BJ (cell line): ENCODE measurements at places on chromosomes 13 and 19. TPM values are rescaled to one million over a fixed set of nuclear protein-coding genes. Genes with fewer than 3 reads are reported as not detected.

- no peak for DNase-seq
These were observed 538 bp downstream of the ZNF428 start for GRCh38 chr19:43618921-43619261.

- DNase-seq = no peak
These were observed 76.9 kb upstream of the C13orf46 start for GRCh38 chr13:114050536-114051450.

- DNase-seq = no peak
These were observed 961.2 kb upstream of the SPRY2 start for GRCh38 chr13:81302125-81302524.

DNA sequence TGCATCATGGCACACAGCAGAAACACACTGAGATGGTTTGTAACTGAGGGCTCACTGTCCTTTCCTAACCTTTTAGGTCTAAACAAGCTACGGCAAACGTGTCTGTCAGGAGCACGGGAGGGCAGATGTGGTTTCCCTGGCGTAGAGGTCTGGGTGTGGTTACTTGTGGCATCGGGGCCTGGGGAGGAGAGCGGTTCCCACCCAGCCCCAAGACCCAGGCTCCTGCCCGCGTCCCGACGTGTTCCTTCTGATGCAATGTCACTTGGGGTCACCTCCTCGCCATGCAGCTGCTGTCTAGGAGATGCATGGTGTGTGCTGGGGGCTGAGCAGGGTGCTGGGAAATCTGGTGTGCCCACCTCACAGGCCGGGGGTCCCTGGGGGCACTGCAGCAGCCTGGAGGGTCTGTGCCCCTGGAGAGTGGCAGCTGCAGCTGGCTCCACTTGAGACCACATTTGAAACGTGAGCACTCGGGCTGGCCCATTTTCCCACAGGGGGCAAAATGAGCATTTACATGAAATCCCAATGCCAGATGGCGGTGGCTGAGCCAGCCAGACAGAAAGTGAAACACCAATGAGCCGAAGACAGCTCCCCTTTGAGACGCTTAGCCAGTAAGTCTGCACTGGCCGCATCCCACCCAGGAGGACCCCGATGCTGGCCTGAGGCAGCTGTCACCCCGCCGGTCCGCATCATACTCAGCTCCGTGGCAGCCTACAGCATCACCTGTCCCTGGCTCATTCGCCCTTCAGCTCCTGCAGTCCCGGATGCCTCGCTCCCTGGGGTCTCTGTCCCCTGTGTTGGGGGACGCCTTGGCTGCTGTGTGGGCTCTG lies 22.3 kb upstream of the MYDGF start:
- no peak for DNase-seq

Gene ZNF415
- polyA plus RNA-seq = 4.6 and 6.3 TPM in 2 replicates

Gene ZNF99
- polyA plus RNA-seq = not detected in 2 replicates

- no peak for DNase-seq
These were observed 50.2 kb upstream of the TPM4 start for GRCh38 chr19:16026131-16026530.

Gene TRPM4
- 12.8 and 17.6 TPM in 2 replicates for polyA plus RNA-seq

Gene LRP3
- 11.5 and 16.1 TPM in 2 replicates for polyA plus RNA-seq

DNA sequence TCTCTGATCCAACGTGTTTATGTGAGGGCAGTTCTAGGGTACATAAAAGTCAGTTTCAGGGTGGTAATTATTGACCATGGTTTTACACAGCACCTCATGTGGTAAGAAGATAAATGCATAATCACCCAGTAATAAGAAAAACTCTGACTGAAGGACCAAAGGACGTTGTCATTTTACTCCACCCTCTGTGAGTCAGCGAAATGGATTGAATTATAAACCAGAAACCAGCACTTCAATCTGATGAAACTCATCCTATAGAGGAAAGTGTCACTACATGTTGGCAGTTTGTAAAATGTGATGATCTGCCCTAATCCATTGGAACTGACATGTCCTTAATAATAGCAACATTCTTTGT lies 406.8 kb downstream of the KLF5 start:
- DNase-seq = no peak

GRCh38 chr13:90577726-90578125 lies 769.8 kb upstream of the MIR17HG start:
- no peak for DNase-seq

DNA sequence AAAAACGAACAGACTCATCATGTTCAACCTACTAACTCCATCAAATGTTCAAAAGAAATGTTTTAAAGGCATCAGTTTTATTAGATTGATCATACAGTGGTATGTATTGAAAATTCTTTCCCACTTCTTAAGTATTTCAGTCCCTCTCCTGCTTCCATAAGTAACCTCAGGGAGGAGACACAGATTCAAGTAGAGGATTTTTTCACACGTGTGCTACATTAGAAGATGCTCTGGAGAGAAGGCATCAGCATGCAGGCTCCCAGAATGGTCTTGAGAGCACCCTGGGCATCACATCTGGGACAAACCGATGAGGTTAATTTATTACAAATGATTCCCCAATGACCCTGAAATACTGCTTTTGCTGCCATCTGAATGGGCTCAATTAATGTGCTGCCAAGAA lies 3.6 kb downstream of the GPR12 start:
- DNase-seq = no peak

DNA sequence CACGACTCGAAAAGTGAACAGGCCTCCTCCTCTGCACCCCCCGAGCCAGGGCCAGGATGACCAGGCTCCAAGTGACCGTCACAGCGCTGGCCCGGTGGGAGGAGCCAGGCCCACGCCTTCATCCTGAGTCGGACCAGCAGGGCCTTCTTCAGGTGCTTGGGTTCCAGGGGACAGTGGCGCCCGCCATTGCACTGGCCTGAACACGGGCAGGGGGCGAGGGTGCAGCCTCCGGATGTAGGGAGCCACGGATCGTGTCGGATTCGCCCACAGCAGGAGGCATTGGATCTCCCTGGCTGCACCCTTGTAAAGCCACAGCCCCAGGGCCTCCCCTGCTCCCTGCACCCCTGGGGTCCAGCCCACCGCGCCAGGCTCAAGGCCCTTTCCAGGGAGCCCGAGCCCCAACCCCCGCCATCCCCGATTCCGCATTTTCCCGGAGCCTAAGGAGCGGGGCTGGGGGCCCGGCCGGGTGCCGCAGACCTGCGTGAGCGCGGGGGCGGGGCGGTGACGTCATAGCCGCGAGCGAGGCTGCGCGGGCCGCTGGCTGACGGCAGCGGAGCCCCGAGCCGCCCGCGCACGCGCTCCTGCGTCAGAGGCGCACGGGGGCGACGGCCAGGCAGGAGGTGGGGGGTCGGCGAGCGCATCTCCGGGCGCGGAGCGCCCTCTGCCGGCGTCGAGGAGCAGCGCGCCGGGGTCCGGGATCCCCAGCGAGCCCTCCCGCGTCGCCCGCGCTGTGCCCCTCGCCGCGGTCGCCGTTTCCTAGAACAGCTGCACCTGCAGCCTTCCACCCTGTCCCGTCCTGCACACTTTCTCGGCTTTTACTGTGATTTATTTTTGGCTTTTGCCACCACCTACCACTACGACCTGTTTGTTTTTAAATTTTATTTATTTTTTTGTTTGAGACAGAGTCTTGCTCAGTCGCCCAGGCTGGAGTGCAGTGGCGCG lies 1.5 kb upstream of the ATP5F1D start:
- no peak for DNase-seq

DNA sequence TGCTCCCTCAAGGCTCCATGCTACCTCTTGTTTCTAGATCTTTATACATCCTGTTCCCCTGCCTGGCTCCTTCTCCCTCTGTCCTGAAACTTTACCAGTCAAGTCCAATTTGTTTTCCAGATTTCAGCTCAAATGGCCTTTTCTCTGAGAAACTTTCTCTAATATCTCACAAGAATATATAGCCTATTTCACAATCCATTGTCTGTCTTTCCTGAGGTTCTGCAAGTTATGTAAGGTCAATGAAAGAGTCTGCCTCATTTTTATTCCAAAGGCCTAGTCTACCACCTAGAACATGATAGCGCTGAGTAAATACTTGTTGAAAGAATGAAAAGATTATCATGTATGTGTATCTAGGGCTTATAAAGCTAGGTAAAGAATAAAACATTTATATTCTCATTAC lies 348.8 kb downstream of the SPRY2 start:
- DNase-seq = no peak

Gene FXYD1
- polyA plus RNA-seq = 3.8 and 4.0 TPM in 2 replicates

DNA sequence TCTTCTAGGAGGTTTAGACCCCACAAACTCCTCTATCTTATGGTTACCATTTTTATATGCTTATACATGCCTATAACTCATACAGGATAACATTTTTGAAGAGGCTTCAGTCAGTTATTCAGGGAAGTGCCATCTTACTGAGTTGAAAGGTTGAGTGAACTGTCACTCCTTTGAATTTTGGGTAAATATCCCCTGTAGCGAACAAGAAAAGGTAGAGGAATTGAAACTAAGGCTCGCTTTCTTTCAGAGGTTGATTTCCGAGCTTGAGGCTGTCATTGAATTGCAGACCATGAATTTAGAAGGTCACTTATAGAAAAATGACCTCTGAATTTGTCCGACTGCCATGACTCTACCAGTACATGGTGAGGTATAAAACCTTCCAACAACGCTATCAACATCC lies 35.1 kb downstream of the MICU2 start:
- no peak for DNase-seq

GRCh38 chr19:2478278-2478755 lies 2.4 kb downstream of the GADD45B start:
- no peak for DNase-seq

- DNase-seq = no peak
These were observed 19.7 kb downstream of the ZNF433 start for GRCh38 chr19:12015753-12016116.

DNA sequence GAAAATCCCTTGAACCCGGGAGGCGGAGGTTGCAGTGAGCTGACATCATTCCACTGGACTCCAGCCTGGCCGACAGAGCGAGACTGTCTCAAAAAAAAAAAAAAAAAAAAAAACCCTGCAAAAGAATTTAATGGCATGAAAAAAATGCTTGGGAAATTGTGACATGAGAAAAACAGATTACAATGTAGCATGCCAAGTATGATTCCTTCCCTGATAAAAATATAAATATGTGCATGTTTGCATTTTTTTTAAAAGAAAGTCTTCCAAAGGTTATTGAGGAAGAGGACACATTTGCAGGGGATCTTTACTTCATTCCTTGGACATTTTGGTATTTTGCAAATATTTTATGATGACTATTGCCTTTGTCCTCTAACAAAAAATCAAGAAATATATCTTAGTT lies 14.5 kb upstream of the ZBTB32 start:
- no peak for DNase-seq

Gene ZNF878
- polyA plus RNA-seq = not detected in 2 replicates

Gene COPE
- 161 and 309 TPM in 2 replicates for polyA plus RNA-seq

DNA sequence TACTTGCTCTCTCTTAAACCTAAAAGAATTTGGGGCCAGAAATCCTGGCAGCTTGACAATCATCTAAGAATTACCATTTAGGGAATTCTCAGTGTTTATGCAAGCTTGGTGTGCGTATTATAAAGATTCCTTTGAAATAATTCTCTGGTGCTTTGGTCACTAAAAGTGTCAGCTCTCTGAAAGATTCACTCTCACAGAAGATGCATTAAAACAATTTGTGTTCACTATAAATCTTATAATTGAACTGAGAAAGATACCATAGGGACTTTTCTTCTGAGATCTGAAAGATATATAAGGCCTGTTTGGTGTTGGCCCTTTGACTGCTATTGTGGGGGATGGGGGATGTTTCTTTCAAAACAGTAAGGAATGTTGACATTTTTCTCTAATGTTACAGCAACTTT lies 27.3 kb downstream of the EPSTI1 start:
- DNase-seq = no peak

DNA sequence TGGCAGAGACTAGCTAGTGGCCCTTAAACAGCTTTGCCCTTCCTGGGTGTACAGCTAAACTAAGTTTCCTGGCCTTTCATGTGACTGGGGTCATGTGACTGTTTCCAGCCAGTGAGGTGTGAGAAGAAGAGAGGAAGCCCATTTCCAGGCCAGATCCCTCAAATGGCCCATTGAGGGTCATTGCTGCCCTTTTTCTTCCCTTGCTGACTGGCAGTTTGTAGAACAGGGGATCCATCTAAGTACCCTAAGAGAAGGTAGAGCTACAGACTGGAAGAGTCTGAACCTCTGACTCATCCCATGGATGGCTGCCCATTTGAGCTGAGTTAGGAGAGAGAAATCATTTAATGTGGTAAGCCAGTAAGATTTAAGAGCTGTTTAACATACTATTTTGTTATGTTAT lies 2.8 kb downstream of the SWSAP1 start:
- peak; percentile 74 for DNase-seq

DNA sequence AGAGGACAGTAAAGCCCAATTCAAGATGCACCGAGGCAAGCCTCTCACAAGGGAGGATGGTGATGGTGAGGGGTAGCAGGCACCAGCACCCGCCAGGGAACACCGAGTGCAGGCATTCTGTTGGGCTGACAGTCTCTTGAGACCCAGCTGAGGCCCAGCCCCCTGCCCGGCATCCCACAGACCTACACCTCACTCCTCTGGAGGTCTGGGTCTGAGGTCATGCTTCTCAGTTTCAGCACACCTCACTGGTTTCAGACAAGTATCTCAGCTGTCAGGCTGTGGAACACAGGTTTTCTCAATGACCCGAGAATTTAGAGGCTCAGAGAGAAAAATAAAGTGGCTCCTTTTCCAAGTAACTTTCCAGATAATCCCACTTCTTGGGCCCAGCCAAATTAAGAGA lies 27.7 kb upstream of the EPHX3 start:
- DNase-seq = no peak

Gene IL11
- 11.9 and 16.4 TPM in 2 replicates for polyA plus RNA-seq

GRCh38 chr19:17328517-17329365 lies 5.9 kb downstream of the ANO8 start:
- no peak for DNase-seq

Gene SLITRK6
- polyA plus RNA-seq = 0.31 and 0.80 TPM in 2 replicates

DNA sequence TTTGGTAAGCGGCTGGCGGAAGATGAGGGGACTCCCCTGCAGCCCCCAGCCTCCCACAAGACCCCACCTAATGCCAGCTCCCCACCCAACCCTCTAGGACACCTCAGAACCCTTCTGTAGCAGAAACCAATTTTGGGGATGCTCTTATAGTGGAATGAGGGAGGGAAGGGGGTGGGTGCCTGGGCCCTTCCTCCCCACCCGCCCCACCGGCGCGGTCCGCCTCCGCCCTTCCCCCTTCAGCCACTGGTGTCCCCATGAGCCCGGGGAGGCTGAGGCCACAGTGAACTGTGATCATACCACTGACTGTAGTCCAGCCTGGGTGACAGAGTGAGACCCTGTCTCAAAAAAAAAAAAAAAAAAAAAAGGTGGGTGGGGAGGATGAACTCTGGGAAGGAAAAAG lies 16.2 kb downstream of the TLE6 start:
- DNase-seq = no peak

Gene IGFLR1
- 1.1 and 1.9 TPM in 2 replicates for polyA plus RNA-seq

GRCh38 chr13:99035715-99036114 lies 57.9 kb upstream of the DOCK9 start:
- no peak for DNase-seq

DNA sequence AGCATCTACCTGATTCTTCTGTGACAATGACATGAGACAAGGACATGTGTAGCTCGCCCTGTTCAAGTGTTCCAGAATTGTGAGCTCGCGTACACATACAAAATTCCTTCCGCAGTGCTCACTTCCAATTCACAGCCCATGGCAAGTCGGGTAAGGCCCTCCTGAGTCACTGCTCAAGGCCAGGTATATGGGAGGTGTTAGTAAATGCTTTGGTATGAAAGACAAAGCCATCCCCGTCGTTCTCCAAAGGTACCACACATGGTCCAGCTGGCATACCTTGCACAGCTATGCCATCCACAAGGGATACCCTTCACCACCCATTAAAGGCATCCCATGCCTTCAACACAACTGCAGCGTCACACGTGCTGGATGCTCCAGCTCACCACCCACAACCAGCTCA lies 4.4 kb upstream of the ELL start:
- no peak for DNase-seq
